Gastrocnemius medialis (tissue), 4 donors: ENCODE measurements at places on chromosomes 1 and 21. TPM values are rescaled to one million over a fixed set of nuclear protein-coding genes. Genes with fewer than 3 reads are reported as not detected.

DNA sequence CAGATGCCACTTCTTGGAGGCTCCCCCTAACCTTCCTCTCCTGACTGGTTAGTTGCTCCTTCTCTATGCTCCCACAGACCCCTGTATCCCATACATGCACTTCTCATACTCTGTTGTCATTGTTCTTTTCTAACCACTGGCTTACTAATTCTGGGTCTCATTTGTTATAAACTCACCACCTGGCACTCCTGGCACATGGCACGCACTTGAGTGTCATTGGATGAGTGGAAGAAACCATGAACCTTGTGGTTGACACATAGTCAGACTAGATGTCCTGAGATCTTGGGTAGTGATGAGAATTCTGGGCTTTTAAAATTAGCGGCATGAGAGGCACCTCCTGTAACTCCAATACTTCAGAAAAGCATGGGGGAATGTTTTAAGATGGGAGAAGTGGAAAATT is 49.3 kb downstream of the TRIM62 start:
- DNase-seq: no peak

- DNase-seq: no peak
Observed at GRCh38 chr21:37695111-37695510, 221.1 kb downstream of the KCNJ6 start.

GRCh38 chr1:228860911-228861831 is 125.9 kb downstream of the RHOU start:
- DNase-seq: no peak

- no peak for DNase-seq
Observed at GRCh38 chr21:16069178-16070112, 339.7 kb downstream of the USP25 start.

RHBDL2 gene
- not detected for total RNA-seq

GRCh38 chr1:87148661-87149060 is 180.0 kb upstream of the LMO4 start:
- DNase-seq: no peak

DNA sequence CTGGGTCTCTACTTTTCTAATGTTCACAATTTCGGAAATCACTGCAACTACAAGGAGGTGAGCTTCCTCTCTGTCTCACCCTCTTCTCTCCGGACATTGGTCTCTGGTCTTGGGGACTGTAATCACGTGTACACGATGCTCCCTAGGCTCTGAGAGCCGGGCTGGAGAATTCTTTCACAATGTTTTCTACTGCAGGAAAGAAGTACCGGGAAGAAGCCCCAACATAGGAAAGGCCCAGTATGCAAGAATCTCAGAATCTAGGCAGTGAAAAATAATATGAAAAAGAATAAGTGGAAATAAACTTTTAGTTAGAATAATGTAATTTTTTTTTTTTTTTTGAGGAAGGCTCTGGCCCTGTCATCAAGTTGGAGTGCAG is 13.5 kb upstream of the HJV start:
- no peak for DNase-seq

DNA sequence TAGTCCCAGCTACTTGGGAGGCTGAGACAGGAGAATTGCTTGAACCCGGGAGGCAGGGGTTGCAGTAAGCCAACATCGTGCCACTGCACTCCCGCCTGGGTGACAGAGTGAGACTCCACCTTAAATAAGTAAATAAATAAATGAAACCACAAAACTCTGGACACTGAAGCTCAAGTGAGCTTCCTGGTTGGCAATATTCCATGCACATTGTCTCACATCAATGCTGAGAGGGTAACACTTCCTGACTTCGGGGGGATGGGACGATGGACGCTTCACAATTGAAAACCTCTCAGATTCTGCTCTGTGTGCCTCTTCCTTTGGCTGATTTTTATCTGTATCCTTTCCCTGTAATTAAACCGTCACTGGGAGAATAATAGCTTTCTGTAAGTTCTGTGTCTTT is 70.0 kb upstream of the ZNF644 start:
- no peak for DNase-seq

ZNF593OS gene
- not detected for total RNA-seq

DNA sequence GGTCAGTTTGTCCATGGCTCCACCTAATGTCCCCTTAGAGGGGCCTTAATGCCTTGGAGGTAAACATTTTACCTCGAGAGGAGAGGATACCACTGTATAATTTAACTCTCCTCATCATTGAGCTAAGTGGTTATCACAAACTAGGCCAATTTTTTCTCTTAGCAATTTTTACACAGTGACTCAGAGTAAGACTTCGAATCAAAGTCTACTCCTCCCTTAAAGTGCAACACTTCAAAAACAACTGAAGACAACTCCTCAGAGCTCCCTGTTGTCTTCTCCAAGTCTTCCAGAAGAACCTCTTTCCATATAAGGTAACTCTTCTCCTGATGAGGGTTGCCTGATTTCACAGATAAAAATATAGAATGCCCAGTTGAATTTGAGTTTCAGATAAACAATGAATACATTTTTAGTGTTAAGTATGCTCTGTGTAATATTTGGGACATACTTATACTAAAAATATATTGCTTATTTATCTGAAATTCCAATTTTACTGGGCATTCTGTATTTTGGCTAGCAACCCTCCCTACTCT is 4.9 kb upstream of the PTGFRN start:
- DNase-seq: no peak

DNA sequence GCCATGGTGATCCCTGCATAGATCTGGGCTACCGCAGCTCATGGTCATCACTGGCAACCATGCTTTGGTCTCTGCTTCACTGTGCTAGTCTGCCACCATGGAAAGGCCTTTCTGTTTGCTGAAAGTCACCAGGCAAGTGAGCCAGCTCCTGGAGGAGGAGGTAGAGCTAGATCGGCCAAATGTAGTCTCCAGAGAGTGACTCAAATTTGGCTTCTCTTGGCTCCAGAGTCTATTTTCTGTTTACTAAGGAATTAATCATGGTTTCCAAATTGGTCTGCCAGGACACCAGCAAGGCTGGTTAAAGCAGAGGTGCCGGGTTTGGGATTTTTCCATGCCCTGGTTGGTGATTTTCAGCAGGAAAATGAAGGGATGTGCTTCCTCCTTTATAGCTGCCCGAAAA is 52.7 kb upstream of the IVNS1ABP start:
- DNase-seq: no peak

DNA sequence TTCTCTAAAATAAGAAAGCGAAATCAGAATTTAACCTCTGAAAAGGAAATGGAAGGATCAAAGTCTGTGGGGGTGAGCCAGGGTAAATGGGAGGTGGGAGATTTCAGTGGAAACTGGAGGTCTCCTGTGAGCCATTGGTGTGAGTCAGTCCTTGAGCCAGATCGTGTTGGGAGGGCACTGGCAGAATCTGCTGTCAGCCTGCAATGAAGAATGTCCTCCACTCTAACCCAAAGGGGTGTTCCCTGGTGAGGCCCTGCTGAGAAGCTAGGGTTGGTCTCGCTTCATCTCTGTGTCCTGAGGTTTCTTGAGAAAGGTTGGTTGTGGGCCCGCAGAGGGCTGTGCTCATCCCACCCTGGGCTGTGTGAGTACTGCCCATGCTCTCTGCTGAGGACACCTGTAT is 2.4 kb downstream of the QSOX1 start:
- DNase-seq: no peak

DNA sequence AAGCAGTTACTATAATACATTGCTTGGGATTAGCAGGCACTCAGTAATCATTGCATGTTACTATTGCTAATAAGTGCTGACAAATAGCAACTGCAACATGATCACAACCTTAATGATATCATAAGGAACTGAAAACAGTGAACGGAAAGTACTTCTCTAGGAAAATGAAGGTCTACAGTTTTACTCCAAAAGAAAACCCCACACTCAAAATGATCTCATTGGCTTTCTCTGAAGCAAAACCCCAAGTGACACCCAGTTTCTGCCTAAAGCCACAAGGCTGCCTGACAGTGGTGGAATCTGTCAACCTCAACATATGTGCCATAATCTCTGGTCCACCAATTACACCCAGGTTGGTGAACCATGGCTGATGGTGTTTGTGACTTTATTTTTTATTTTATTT is 137.6 kb downstream of the PTGER3 start:
- DNase-seq: no peak

GRCh38 chr1:47003896-47004403 is 19.5 kb upstream of the CYP4X1 start:
- DNase-seq: no peak

DNA sequence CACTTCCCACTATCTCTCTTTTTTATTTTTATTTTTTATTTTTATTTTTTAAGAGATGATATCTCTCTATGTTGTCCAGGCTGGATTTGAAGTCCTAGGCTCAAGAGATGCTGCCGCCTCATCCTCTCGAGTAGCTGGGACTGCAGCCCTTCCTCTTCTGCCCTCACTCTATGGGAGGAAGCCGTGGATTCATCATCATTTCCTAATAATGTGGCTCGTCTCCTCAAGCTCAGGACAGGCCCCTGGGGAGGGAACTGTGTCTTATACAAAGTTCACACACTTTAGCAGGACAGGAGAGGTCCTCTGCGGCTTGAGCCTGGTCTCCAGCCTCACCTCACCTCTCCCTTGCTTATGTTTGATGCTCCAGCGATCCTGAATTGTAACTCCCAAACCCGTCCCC is 16.5 kb upstream of the IFFO2 start:
- DNase-seq: no peak

DNA sequence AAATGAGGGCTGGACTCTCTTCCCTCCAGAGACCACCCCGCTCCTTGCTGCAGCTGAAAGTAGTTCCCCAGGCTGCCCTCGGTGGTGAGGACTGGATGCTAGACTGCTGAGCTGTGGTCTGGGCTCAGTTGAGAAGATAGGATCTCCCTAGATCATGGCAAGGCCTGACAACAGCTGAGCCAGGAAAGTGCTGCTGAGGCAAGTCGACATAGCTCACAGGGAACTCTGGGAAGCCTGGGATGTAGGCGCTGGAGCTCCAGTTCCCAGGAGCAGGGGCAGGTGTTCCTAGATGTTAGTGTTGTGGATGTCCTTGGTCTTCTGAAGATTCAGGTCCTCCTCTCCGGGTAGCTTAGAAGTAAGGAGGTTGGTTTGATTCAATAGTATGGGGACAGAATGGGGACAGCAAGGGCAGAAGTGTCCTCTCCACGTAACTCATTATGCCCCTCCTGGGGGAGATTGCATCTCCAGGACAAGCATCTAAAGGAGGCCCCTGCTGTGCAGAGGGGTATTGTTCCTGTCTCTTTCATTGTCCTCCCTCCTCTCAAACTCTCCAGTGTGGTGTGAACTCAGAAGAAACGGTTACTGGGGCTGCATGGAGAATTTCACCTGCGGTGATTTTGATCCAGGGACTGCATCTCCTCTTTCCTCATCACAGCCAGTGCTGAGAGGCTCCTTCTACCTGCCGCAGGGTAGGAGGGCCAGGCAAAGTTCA is 3.7 kb downstream of the CYB561D1 start:
- DNase-seq: no peak

- DNase-seq: no peak
Observed at GRCh38 chr1:206608108-206608698, 4.1 kb downstream of the EIF2D start.

GRCh38 chr1:198132060-198132781 is 24.6 kb upstream of the NEK7 start:
- no peak for DNase-seq

RXFP4 gene
- not detected for total RNA-seq
